ENCODE measurements at places on chromosomes 1 and 21.

- DNase-seq, result no peak
Measured at GRCh38 chr1:207217778-207218511, 103.5 kb upstream of the CD55 start.

GRCh38 chr1:115325874-115326273 is 12.2 kb downstream of the NGF start:
- no peak for DNase-seq

- no peak for DNase-seq
Measured at GRCh38 chr1:187715483-187715882, 886.7 kb downstream of the PLA2G4A start.

DNA sequence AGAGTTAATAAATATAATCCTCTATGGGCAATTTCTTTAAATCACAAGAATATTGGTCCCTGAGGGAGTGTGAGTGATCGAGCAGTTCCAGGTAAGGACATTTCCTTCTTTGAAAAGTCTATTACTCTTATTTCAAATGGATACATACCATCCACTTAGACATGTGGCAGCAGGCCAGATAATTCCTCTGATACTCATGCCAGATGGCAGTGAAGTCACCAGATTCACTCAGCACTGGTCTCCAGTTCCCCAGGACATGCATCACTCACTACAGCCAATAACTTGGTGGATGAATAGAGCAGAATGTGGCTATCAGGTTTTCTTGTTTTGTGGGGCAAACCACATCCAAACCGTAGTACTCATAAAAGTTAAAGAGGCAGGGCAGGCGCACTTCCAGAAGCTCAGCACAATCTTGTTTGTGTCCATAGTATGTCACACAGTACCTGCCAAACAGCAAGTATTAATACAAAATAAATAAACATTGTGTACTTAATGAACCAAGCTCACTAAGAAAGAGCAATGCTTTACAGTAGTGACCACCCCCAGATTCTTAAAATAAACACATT is 74.2 kb upstream of the CD53 start:
- DNase-seq, result no peak

DNA sequence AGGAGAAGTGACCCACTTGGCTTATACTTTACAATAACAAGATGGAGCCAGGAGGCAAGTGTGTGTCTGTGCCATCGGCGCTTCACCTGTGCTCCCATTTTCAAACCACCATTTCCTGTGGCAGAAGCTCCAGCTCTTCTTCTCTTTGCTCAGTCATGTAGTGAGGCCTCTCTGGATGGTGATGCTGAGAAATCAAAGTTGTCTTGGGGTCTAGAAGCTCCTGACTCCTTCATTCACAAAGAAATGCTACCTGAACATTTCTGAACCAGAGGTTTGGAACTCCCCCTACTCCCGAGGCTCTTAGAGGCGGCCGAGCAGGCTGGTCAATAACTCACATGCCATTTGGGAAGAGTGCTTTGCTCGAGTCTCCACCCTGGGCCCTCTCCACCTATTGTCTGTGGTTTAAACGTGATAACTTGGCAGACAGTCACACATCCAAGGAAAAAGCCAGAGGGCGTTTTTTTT is 18.0 kb downstream of the SLAMF1 start:
- no peak for DNase-seq

All from AML-193 (cell line).